ENCODE measurements at places on chromosomes 2 and 18.

- no peak for DNase-seq
Measured at GRCh38 chr2:166651080-166651675, 157.1 kb upstream of the SCN7A start.

- no peak for DNase-seq
Measured at GRCh38 chr2:187194049-187194448, 254.0 kb downstream of the CALCRL start.

- DNase-seq, result no peak
Measured at GRCh38 chr2:60000686-60001085, 552.8 kb downstream of the BCL11A start.

- no peak for DNase-seq
Measured at GRCh38 chr18:14031053-14031452, 101.2 kb downstream of the ZNF519 start.

DNA sequence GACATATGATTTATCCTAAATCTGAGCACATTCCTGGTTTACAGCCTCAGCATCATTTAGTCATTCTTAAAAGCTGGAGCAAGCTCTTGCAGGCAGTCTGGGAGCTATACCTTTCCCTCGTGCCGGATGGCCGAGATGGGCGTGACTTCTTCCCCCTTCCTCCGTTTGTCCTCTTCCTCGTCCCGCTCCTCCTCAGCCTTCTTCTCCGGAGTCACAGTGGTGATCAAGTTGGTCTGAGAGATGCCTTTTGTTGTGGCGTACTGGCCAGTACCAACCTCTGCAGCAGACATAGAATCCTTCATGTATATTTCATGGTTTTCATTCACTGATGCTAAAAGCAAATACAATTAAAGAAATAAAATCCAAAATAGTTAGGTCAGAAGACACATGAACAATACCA lies 124.1 kb upstream of the ZBTB14 start:
- no peak for DNase-seq

DNA sequence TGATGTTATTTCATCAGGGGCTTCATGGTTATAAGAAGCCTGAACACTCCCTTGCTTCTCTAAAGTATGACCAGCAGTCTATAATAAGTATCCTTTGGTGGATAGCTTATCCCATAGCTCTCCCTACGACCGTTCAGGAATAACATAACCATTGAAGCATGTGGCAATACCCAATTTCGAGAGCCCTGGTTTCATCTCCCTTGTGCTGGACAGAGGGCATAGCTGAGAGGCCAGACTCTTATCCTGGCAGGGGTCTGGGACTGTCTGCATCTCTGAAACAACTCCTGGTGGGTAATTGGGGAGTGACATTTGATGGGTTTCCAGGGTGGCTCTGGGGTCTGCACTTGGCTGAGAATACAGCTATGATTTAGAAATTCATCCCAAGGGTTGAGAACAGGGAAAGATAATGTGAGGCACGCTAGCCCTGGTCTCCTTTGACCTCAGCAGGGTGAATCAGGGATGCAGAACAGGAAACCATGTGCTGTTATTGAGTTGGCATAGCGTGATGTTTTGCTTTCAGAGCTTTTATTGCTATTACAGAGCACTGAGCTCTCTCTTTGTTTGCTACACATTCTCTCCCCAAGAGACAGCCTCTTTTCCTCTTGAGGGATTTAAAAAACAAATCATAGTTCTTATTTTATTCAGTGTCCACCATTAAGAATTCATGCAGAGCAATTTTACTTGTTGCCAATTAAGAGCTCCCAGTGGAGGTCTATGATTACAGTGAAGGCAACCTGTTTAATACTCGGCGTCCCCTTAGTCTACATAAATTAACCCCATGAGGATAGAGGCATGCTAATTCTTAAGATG lies 274.5 kb downstream of the NCKAP5 start:
- no peak for DNase-seq

GRCh38 chr2:31008561-31009114 lies 129.6 kb downstream of the GALNT14 start:
- no peak for DNase-seq

GRCh38 chr2:71800106-71800809 lies 346.9 kb downstream of the DYSF start:
- DNase-seq, result no peak

DNA sequence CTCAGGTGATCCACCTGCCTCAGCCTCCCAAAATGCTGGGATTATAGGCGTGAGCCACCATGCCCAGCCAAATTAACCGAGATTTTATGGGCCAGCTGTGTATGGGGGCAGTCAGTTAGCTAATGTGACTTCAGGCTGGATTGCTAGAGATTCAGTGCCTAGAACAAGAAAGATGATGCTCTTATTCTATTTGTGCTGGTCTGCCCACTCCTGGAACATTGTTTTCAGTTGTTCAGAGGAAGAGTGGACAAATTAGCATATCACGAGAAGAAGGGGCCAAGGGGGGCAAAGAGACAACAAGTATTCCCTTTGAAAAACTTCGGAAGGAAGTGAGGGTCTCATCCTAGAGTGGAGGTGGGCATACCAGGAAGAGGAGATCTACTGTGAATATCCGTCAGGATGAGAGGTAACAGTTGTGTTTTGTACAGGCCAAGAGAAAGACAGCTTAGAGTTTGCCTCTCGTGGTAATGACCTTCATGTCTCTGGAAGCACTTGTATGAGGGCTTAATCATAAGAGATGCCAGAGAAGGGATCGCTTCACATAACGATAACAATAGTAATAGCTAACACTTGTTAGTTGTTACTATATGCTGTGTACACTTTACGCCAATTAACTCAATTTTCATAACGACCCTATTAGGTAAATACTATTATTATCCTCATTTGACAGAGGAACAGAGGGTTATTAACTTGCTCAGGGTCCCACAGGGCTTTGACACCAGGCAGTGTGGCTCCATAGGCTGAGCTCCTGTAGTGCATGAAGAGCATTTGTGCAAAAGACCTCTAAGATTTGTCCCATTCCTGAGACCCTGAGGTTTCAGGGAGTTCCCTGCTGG lies 138.3 kb downstream of the DDX1 start:
- DNase-seq, result no peak

DNA sequence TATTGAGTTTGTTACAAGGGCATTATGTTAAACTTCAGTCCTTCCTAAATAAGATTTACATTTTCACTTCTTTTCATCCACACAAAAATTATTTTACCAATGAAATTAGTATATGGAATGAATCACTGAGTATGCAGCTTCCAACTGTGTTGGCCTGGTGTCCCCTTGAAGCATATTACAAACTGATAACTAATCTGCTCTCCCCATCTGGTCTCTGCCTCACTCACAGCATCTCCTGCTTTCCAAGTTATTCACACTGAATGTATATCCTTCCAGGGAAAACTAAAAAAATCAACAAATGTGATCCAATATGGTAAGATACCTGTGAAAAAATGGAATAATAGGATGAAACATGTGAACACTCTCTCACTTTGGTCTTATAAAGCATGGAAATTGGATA lies 90.0 kb upstream of the NYAP2 start:
- no peak for DNase-seq

DNA sequence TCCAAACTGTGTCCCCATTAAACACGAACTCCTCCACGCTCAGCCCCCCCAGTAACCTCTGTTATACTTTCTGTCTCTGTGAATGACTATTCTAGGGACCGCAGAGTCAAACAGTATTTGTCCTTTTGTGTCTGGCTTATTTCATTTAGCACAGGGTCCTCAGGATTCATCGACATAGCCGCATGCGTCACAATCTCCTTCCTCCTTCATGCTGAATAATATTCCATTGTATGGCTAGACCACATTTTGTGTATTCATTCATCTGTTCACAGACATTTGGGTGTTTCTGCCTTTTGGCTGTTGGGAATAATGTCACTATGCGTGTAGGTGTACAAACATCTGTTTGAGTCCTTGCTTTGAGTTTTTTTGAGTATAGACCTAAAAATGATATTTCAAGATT lies 80.9 kb downstream of the SH3RF3 start:
- DNase-seq, result no peak

DNA sequence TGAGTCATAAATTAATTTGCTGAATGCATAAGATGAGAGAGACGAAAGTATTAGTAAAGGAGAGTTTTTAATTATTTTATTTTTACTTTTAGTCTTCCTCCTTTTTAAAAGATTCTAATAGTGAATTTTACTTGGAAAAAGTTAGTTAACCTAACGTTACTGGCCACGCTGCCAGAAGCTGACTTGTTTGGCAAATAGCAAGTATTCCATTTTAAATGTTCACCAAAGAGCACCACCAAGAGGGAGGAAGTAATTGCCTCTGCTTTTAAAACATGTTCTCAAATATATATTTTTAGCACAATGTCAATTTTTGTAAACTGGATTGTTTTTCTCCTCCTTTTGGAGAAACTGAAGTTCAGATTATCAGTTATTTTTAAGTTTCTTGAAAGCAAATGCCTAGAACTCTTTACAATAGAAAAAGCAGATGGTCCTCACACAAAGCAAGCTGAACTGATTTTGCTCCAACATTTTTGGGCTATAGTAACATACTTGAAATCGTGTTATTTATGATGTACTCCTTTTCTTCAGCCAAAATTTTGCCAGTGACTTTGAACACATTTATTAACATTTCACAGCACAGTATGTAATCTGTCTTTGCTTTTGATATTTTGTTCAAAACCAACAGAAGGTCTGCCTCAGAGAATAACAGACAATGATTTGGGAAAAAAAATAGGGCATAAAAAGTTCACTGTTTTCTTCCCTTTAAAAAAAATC lies 1311.0 kb upstream of the FAM98A start:
- no peak for DNase-seq

- DNase-seq, result no peak
Measured at GRCh38 chr2:18647731-18648130, 58.4 kb upstream of the NT5C1B start.

DNA sequence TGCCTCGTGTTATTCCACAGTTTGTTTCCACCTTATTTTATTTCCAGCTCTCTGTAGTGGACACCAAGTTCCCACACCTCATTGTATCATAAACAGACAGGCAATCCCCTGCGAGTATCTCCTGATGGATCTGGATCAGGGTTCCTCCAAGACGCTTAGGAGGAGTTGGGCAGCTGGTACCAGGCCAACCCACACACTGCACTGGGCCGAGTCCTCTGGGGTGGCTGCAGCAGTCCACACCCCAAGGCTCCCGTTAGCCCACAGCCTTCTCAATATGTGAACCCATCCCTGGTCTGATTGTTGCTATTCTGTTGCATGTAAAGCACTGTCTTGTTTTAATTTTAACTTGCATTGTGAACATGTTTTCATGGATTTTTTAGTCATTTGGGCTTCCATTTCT lies 178.8 kb upstream of the RAB6C start:
- no peak for DNase-seq

DNA sequence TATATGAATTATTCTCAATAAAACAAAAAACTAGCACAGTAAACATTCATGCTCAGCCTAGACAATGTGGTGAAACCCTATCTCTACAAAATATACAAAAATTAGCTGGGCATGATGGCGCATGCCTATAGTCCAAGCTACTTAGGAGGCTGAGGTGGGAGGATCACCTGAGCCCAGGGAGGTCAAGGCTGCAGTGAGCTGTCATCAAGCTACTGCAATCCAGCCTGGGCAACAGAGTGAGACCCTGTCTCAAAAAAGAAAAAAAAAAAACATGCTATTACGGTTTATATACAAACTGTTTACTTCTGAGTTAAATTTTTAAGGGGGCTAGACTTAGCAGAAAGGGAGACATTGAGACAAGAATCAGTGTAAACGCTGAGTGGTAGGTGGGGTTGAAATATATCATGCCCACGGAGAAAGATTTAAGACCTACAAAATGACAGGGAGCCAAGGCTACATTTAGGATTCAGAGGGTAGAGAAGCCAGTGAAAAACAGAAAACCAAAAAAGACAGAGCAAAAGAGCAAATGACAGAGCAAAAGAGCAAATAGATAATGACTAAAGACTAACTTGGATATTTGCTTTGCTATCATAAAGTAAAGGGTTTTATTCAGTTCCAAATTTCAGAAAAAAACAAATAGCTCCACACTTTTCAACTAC lies 7.5 kb downstream of the TTC32 start:
- no peak for DNase-seq

- no peak for DNase-seq
Measured at GRCh38 chr2:129548880-129549279, 430.6 kb upstream of the RAB6C start.

DNA sequence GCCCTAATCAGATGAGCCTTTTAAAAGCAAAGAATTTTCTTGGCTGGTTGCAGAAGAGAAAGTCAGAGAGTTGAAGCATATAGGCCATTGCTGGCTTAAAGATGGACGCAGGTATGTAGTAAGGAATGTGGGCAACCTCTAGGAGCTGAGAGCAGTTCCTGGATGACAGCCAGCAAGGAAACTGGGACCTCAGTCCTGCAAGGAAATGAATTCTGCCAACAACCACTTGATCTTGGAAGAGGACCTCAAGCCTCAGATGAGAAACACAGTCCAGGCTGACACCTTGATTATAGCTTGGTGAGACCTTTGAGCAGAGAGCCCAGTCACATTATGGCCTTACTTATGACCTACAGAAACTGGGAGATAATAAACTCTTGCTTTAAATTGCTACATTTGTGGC lies 15.7 kb downstream of the PHOSPHO2 start:
- DNase-seq, result no peak

DNA sequence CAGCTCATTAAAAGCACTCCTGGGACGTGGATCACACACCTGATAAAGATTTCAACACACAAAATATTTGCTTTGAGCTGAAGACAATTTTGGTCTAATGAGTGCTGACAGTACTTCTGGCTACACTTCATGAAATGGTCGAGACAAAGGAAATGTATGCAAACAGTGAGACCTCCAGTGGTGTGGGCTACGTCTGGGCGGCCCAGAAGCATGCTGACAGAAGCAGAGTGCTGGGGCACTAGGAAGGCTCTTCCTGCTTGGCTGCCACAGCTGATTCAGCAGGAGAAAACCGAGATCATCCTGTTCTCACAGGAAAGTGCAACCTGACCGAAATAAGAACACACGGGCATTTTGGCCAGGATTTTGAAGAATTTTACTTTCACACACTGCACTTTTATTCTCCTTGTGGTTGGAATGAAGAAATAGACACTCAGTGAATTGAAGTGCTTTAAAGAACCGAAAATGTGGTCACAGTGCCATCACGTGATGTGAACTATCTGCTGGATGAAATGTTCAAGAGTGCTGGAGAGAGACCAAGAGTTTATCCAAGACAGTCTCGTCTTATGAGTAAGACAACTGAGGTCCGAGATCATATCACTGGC lies 149.5 kb downstream of the CCBE1 start:
- DNase-seq, result no peak

All from CD4-positive, alpha-beta memory T cell (primary cell).